ENCODE measurements at places on chromosomes 3 and 15. TPM values are rescaled to one million over a fixed set of nuclear protein-coding genes. Genes with fewer than 3 reads are reported as not detected.

Gene EXOG
- 14.8 TPM for polyA plus RNA-seq

Gene HGD
- 1.6 TPM for polyA plus RNA-seq

Gene HRH1
- polyA plus RNA-seq, result 3.2 TPM

Gene GTPBP8
- polyA plus RNA-seq, result 39.3 TPM

Gene FBXL22
- 3.2 TPM for polyA plus RNA-seq

Gene RTP3
- 2.0 TPM for polyA plus RNA-seq

Gene PLSCR2
- polyA plus RNA-seq, result 34.8 TPM

Gene MKRN2OS
- not detected for polyA plus RNA-seq

Gene IL17RB
- polyA plus RNA-seq, result 5.8 TPM
